ENCODE measurements at places on chromosomes 4 and X. TPM values are rescaled to one million over a fixed set of nuclear protein-coding genes. Genes with fewer than 3 reads are reported as not detected.

GLUD2 gene
- 1.2 TPM for total RNA-seq

CPE gene
- 10.0 TPM for total RNA-seq

DNA sequence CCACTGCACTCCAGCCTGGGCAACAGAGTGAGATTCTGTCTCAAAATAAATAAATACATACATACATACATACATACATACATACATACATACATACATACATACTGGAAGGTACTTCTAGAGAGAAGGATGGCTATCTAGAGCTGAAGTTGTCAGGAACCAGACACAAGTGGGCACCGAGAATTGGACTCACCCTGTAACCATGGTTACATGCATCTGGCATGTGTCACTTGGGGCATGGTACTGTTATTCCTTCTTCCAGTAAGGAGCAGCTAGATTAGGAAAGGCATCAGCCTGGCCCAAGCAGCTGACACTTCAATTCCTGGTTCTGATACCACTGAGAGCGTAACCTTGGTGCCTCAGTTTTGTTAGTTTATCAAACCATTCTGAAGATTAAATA is 127.1 kb downstream of the SH3KBP1 start:
- DNase-seq = no peak

GRCh38 chr4:76447393-76447851 is 12.4 kb downstream of the SHROOM3 start:
- peak; percentile 30 for DNase-seq

GRCh38 chrX:148555571-148556243 is 55.3 kb downstream of the AFF2 start:
- no peak for DNase-seq

DNA sequence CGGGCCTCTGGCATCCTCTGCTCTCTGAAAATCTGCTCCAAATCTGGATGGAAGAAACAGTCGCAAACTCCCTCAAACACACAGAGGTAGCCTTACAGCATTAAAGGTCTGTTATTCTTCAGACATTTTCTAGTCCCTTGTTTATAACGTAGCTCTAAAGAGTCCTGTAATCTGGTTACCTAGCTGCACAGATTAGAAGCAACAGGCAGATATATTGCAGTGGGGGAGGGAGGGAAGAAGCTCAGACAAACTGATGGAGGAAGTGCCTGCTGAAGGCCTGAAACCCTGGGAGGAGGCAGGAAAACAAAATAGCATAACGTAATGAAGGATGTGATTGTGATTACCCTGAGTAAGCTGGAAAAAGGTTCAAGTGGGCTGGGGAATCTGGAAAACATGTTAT is 39.4 kb downstream of the ZCCHC12 start:
- DNase-seq = no peak

AWAT2 gene
- not detected for total RNA-seq

DNA sequence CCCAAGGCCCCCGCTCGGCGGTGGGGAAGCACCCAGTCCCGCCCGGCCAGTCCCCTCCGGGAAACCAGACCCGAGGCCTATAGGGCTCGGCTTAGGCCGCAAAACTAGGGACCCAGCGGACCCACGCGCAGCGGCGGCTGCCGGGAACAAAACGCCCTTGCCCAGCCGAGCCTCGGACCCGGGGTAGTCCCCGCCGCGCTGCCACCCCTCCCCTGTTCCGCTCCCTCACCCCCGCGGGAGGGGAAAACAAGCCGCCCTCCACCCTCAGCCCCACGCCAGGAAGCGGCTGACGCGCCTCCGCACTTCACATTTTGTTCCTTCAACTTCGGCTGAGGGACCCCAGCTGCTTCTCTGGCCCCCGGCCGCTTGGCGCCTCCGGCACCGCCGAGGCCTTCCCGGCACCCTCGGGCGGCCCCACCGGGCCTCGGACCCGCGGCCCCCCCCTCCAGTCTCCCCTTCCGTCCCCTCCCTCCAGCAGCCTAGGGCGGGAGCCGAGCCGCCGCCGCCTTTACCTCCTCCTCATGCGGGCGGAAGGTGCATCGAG is 694 bp downstream of the PDS5A start:
- peak; percentile 39 for DNase-seq

DNA sequence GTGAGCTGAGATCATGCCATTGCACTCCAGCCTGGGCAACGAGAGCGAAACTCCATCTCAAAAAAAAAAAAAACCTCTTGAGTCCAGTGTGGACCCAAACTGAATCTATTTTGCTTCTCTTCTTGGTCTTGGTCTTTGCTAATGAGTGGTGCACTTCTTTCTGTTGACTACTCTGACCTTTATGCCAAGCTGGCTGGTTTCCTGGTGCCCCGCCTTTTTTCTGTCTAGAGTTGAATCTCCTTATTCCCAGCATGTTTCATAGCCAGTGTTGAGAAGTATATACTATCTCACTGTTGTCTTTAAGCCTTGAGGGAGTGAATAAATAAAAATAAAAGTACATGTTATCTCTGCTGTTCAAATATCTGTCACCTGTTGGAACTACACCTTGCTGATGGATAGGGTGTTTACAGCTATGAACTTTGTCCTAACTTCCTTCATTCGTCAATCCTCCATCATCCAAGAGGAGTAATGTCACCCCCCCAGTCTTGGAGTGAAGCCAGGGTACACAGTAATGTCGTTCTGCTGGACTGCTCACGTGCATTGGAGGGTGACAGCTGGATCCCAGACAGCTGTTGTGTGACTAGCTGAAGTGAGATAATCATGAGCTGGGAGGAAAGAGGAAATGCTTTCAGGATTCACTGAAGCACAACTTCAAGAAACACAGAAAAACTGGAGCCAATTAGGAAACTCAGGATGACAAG is 99.3 kb upstream of the PRKG2 start:
- peak; percentile 2 for DNase-seq

DNA sequence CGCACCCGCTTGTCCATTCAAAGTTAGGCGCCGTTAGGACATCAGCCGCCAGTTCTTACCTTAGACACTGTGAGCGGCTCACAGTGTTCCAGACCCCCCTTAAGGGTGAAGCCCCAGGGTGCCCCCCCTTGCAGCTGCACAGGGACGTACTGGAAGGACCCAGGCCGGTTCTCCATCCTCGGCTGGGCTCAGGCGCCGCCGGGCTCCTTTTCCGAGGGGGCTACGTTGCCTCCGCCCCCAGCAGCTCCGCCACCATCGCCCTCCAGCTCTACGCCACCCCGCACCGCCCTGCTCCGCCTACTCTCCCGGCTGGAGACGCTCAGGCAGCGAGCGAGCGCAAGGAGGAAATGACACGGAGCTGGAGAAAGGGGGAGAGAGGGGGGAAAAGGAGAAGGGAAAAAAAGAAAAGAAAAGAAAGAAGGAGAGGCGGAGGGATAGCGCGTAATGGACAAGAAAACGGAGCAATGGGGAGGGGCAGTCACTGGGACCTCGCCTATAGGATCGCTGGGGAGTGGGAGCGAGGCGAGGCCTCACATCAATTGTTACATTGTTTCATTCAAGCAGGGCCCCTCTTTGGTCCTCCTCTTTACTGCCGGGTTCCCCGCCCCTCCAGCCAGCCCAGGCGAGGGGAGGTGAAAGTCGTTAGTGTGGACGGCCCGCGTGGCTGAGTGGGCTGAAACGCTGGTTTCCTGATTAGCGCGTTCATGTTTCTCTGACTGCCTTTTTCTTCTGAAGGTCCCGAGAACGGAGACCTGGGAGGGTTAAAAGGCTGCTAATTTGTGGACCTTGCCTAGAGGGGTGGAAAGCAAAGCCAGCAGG is at the start of gene SHROOM4:
Gene SHROOM4, minus strand, starts transcription at position 352 of the 819 bp plus-strand sequence. Its CDS starts 176 bp downstream, at position 176.
- DNase-seq = peak; percentile 41

ASMT gene
- not detected for total RNA-seq

TMSB15C gene
- 5.1 TPM for total RNA-seq

DNA sequence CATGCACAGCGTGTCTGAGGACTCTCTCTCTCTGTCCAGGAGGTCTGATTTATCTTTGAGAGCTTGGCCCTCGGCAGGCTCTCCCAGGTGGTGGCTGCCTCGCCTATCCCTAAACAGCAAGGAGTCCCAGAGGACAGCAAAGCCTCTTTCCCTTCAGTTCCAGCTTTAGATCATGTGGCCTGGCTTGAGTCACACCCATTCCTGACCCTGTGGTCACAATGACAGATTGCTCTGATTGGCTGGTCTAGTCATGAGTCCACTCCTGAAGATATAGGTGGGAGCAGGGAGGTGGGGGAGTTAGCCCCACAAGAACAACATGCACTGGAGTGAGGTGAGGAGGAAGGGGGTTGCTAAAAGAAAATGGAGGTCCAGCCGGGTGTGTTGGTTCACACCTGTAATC is 12.1 kb upstream of the PORCN start:
- DNase-seq = no peak

COL25A1 gene
- total RNA-seq = under 0.01 TPM

SASH3 gene
- total RNA-seq = not detected

DNA sequence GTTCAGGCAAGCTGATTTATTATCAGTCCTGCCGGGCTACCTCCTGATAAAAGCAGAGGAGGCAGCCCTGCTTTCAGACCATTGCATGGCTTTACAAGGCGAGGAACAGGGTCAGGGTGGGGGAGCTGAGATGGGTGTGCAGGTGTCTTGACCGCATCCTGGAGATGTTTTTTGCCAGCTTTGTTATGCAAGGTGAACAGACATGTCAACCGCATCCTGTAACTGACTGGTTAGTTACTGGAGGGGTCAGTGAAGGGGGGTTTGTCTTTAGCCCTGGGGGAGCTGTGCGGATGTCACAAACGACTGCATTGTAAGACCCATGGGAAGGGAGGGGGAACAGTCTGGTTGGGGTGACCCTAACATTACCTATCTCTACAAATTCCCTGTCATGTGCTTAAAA is 10.0 kb downstream of the ADAM29 start:
- no peak for DNase-seq

ARAP2 gene
- 13.1 TPM for total RNA-seq

GRCh38 chr4:110635163-110635865 is 12.4 kb upstream of the PITX2 start:
- no peak for DNase-seq

GRCh38 chr4:173991316-173991715 is 292.2 kb downstream of the FBXO8 start:
- no peak for DNase-seq

- DNase-seq = no peak
These were observed 3.3 kb downstream of the UTP3 start for GRCh38 chr4:70691661-70692060.

CHM gene
- total RNA-seq = 29.6 TPM

ZNF280C gene
- 5.1 TPM for total RNA-seq

- no peak for DNase-seq
These were observed 36.7 kb upstream of the GUCY1A1 start for GRCh38 chr4:155629956-155630355.

GRCh38 chr4:159185591-159186023 is 82.7 kb downstream of the RAPGEF2 start:
- no peak for DNase-seq

DNA sequence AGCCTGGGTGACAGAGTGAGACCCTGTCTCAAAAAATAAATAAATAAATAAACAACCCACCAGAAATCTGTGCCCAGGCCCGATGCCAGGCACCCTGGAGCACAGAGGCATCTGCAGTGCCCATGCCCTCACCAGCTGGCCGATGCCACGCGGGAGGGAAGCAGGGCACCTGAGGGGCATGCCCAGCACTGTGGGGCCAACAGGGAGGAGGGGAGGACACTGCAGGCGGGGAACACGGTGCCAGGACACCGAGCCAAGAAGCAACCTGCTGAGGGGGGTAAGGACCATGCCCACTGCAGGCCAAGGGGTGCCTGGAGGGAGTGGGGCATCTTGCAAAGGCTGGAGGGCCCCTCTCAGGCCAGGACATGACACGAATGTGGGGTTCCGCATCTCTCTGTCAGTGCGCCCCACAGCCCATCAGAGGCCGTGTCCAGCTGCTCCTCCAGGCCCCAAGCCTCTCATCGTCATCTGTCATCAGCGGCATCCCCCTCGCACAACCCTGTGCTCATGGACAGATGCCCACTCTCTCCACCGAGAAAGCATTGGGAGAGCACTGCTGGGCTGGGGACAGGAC is 13.3 kb upstream of the DUSP9 start:
- DNase-seq = no peak

GRCh38 chr4:7173841-7174449 is 18.4 kb upstream of the SORCS2 start:
- no peak for DNase-seq

GPR34 gene
- not detected for total RNA-seq

GRCh38 chrX:43176686-43177085 is 398.7 kb upstream of the PPP1R2C start:
- DNase-seq = peak; percentile 19

NHS gene
- total RNA-seq = 9.0 TPM

GRCh38 chrX:24648495-24648894 is 1.3 kb upstream of the PCYT1B start:
- DNase-seq = no peak

DNA sequence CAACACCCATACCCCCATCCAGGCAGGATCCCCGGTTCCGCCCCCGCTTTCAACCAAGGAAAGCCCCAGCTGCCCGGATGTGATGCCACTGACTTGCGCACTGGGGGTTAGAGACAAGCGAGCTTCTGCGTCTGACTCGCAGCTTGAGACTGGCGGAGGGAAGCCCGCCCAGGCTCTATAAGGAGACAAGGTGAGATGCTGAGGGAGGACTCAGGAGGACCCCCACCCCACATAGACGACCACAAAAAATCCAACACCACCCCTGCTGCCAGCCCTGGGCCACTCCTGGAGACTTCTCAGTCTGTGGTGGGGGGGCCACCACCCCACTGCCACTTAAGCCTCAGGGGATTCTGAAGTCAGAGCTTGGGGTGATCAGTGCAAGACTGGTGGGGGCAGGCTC is at the start of gene MAGEA4:
Gene MAGEA4, plus strand, starts transcription at position 110 of the 400 bp plus-strand sequence. CDS start 10,776 bp downstream, outside the sequence.
- DNase-seq = no peak

DNA sequence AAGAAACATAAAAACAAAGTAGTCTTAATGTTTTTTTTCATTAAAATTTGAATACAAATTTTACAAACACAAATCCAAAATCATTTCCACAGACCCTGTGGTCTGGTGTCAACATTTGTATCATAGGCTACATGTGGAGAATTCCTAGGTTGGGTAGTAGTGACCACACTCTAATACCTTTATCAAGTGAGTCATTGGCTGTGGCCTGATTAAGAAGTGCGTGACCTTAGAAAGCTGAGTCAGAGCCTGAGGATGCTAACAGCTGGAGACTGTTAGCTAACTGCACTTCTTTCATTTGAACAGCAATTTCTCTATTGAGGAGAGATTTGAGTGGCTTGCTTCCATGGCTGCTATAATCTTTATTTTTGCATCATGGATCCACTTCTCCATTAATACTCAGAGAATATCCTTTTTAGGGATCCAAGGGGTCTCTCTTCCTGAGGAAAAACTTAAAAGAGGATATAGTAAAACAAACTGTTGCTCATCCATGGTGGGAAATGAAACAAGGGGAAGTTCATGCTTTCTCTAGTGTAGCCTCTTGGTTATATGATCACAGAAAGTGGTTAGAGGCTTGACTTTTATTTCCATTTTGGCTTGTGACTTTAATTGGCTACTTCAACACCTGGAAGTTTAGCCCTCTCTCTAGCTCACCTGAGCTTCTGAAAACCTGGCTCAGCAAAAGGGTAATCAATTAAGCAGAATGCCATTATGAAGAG is 335.8 kb downstream of the PABPC4L start:
- peak; percentile 74 for DNase-seq
